ENCODE measurements at places on chromosomes 7 and 10.

- DNase-seq = no peak
Observed at GRCh38 chr10:91880310-91880709, 29.0 kb downstream of the FGFBP3 start.

DNA sequence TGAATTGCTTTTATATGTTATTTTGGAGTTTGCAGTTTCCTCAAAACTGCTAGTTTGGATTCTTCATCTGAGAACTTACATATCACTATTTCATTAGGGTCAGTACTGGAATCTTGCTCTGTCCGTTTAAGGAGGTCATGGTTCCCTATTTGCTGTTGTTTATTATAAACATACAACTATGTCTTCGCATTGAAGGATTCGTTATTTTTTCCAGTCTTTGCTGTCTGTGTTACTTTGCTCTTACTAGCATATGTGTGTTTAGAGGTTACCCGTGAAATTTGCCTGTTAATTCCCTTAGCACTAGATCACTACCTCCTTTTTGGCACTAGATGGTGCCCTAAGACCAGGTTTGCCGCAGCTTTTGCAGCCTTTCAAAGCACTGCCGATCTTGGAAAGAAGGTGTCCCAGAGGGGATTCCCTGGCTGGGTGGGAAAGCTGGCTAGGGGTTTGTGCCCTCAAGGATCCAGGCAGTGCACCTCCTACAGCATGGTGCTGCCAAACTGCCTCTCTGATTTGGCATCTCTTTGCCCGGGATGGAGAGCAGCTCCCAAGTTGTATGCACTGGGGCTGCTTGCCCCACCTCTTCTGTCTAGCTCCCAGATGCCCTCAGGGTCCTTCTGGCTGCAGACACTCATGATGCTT lies 103.1 kb upstream of the APBB1IP start:
- DNase-seq = peak; percentile 52

DNA sequence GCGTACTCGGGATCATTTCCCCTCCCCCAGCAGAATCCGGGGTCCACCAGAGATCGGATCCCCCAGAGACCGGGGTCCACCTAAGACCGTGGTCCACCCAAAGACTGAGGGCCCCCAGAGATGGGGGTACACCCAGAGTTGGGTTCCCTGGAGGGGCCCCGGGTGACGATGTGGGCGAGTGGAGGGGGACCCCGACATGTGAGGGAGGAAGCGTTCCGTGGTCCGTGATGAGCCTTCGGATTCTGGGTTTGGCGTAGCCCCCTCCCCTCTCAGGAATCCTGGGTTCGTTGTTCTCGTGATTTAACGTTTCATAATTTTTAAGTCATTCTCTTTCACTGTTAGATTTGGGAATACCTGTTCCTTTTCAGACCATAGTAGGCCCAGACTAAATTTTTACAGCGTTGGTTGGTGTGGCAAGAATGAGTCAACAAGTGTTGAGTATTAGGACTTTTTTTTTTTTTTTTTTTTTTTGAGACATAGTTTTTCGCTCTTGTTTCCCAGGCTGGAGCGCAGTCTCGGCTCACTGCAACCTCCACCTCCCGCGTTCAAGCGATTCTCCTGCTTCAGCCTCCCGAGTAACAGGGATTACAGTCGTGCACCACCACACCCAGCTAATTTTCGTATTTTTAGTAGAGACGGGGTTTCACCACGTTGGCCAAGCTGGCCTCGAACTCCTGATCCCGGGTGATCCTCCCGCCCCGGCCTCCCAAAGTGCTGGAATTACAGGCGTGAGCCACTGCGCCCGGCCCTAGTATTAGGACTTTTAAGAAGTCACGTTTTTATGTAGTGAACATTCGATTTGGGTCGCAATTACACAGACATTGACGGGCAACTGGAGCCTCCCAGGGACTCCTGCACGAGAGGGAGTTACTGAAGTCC lies 672 bp downstream of the GTPBP4 start:
- no peak for DNase-seq

DNA sequence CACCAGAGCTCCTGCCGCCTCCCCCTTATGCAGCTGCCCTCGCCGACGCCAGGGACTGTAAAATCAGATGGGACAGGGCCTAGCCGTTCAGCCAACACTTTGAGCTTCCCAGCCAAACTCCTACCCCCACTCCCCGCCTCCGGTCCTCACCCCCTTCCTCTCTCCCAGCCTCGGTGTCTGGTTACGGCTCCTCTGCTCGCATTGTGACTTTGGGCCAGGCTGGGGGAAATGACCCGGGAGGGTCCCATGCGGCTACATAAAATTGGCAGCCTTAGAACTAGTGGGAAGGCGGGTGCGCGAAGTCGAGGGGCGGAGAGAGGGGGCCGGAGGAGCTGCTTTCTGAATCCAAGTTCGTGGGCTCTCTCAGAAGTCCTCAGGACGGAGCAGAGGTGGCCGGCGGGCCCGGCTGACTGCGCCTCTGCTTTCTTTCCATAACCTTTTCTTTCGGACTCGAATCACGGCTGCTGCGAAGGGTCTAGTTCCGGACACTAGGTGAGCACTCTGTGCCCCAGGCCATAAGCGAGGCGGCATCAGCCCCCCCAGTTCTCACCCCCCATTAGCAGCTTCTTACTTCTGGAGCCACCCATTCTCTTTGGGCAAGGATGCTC lies at the start of gene KAZALD1:
Gene KAZALD1 (plus strand): TSS at position 366 of the 608 bp plus-strand sequence. CDS start 604 bp downstream, outside the sequence.
- DNase-seq = no peak

GRCh38 chr7:25951414-25952260 lies 200.4 kb upstream of the NFE2L3 start:
- DNase-seq = no peak

- DNase-seq = no peak
Observed at GRCh38 chr7:7595451-7595850, 28.8 kb downstream of the MIOS start.

- DNase-seq = no peak
Observed at GRCh38 chr7:64907641-64908326, 4.7 kb downstream of the ZNF273 start.

- no peak for DNase-seq
Observed at GRCh38 chr7:140238778-140239652, 62.2 kb upstream of the KDM7A start.

DNA sequence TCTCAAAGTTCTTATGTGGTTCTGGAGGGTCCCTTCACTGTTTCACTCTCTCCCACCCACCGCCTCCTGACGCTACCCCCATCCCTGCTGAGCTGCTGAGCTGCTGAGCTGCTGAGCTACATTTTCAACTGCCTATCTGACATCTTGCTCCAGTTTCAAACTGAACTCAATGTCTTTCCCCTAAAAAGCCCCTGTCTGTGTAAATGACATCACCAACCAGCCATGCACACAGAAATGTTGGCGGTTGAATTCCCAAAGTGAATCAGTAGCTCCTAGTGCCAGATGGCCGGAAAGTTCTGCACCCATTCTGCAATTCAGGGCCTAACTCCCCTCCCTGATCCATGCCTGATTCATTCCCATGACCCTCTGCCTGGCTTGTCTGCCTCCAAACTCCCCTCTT lies 71.2 kb downstream of the WNT2 start:
- no peak for DNase-seq

- no peak for DNase-seq
Observed at GRCh38 chr10:73925539-73925938, 14.6 kb downstream of the PLAU start.

DNA sequence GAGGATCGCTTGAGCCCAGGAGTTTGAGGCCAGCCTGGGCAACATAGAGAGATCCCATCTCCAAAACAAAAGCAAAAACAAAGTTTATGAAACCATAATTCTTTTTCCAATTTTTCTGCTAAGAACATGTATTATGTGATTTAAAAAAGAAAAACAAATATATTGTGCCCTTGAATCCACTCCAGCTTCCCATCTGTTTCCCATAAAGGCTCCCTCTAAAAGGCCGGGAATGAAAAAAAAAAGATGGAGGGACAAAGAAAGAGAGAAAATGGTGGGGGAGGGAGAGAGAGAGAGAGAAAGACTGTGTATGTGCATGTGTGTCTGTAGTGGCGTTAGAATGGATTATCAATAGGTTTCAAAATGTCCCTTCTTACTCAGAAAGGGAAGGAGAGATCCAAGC lies 20.5 kb upstream of the GSDME start:
- DNase-seq = no peak

DNA sequence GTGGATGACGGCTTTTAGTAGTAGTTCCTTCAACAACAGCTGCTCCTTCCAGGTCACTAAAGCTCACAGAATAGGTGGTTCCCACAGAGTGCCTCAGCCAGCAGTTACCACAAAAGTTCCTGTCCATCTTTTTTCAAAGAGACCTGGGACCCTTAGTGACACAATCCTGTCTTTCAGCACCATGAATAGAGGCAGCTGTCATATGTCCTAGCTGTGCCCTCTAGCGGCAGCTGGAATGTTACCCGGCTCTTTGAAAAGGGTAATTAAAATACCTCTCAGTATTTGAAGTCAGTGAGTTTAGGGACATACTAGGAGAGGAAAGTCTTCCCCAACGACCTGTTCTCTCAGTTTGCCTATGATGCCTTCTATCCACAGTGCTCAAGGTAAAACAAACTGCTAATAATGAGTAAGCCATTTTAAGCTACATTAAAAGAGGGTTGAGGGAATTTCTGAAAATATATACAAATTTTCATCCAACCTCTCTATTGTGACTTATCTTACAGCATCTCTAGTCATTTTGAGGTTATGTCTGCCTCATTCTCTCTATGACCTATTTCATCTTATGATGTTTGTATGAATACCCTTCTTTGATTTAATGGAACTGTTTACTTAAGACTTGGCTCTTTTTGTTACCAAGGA lies 290.8 kb downstream of the NXPH1 start:
- no peak for DNase-seq

DNA sequence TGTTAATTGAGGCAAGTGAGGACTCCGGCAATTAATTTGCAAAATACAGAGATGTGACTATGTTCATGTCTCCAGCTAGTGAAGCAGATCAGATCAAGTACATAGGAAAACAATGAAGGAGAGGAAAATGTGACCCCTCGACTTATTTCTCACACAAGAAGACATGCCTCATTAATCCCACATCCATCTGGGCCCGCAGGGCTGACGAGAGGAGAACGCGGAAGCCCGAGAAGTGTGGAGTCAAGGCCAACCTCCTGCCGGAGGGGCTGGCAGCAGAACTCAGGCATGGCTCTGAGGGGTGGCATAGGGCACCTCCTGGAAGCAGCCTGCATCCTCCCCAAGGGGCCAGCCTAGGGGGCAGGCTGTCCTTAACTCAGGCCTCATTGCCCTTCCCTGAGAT lies 54.4 kb downstream of the ZNF503 start:
- no peak for DNase-seq

- DNase-seq = no peak
Observed at GRCh38 chr7:1388021-1388702, 71.1 kb downstream of the MICALL2 start.

GRCh38 chr7:91405092-91405788 lies 141.0 kb downstream of the FZD1 start:
- no peak for DNase-seq

GRCh38 chr7:92634924-92635519 lies 44.8 kb upstream of the FAM133B start:
- DNase-seq = peak; percentile 75

GRCh38 chr10:111646021-111646420 lies 537.5 kb downstream of the GPAM start:
- DNase-seq = no peak

DNA sequence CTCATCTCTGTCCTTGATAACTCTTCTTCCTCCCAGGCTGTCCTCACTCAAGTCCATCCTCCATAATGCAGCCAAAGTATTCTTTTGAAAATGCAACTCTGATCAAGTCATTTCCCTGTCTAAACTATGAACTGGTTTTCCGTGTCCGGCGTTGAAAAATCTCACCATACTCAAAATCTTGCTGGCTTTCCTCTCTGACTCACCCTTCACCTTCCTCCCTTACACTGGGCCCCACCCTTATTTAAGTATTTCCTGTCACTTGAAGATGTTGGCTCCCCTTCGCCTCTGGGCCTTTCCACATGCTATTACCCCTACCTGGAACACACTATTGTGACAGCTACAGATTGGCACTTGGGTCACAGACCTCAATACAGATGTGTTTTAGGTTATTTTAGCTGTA lies 515.6 kb downstream of the INHBA start:
- DNase-seq = no peak

All from T-helper 1 cell (primary cell).